Cortex of kidney (tissue), 1 donor: ENCODE measurements at places on chromosomes 4 and X.

DNA sequence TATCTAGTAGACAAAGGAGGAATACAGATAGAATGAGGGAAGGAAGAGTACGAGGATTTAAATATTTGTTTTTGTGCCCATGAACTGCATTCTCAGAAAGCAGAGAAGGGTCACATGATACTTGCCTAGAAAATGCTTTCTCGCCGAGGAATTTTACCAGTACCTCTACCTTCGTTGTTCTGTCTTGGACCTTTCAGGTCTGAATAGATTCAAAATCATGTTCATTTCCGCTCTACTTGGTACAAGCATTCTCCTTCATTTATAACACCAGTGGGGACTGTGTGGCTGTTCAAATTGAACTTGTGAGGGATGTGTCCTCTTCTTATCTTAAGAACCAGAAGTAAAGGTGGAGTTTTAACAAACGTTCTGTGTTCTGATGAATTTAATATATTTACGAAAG, 1.9 kb downstream of the USP38 start:
- no peak for DNase-seq

DNA sequence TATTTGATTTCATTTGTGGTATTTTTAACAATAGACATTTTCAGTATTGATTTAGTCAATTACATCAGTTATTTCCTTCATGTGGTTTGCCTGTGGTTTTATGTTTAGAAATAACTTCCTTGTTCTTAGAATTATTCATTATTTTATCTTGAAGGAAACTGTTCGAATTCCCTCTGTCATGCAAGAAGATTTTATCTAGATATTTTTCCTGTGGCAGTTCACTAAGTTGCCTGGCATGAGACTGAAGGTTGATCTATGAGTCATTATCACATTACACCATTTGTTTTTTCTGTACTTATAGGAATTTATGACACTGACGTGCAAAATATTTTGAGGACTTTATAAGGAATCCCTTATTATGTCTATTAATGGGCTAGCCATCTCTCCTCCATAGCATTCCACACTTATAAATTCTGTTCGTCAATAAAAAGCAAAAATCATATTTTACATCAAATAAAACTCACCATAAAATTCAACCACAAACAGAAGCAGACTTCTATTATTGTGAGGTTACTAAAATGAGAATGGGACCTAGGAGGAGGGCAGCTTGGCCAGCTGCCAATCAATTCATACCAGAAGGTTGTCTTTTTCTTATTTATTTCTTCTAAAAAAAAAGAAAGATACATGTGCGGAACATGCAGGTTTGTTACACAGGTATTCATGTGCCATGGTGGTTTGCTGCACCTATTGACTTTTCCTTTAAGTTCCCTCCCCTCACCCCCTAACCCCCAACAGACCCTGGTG, 179.0 kb downstream of the KCNIP4 start:
- DNase-seq = no peak

DNA sequence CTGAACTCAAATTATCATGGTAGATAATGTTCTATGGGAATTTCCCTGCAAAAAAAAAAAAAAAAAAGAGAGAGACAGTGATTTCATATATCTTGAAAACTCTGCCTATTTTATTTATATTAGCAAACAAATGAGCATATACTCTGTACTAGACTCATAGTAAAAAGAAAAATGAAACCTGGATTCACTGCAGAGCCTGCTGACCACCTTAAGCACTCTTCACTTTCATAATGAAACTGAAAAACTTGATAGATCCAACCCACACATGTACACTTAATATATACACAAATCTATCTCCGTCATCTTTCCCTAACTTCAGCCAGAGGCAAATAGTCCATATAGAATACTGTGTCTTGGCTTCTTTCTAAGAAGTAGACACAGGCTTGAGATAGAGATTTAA, 226.1 kb upstream of the KCNIP4 start:
- no peak for DNase-seq

- no peak for DNase-seq
Observed at GRCh38 chrX:150364347-150365050, 1.4 kb downstream of the MAMLD1 start.

DNA sequence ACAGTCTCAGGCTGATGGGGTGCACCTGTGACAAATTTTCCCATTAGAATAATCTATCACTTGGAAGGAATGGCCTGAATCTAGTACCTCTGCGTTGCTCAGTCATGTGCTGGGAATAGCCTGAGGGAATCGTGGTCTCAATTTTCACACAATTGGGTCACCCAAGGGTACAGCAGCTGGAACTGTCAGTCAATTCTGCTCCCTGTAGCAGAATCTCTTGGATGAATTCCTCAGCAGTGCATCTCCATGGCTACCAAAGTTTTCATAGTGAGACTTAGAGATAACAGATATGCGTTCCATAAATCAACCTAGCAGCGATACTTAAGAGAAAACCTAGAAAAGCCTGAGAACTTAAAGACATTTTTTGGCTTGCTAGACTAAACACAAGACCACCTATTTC, 288.7 kb upstream of the CTSO start:
- DNase-seq = no peak

- no peak for DNase-seq
Observed at GRCh38 chr4:95161781-95162469, 386.8 kb downstream of the UNC5C start.

GRCh38 chrX:97938706-97939105, 1055.0 kb downstream of the RPA4 start:
- DNase-seq = no peak
